Lung microvascular endothelial cell (primary cell): ENCODE measurements at places on chromosomes 6 and 20. TPM values are rescaled to one million over a fixed set of nuclear protein-coding genes. Genes with fewer than 3 reads are reported as not detected.

The MYB gene
- not detected in 2 replicates for total RNA-seq

DNA sequence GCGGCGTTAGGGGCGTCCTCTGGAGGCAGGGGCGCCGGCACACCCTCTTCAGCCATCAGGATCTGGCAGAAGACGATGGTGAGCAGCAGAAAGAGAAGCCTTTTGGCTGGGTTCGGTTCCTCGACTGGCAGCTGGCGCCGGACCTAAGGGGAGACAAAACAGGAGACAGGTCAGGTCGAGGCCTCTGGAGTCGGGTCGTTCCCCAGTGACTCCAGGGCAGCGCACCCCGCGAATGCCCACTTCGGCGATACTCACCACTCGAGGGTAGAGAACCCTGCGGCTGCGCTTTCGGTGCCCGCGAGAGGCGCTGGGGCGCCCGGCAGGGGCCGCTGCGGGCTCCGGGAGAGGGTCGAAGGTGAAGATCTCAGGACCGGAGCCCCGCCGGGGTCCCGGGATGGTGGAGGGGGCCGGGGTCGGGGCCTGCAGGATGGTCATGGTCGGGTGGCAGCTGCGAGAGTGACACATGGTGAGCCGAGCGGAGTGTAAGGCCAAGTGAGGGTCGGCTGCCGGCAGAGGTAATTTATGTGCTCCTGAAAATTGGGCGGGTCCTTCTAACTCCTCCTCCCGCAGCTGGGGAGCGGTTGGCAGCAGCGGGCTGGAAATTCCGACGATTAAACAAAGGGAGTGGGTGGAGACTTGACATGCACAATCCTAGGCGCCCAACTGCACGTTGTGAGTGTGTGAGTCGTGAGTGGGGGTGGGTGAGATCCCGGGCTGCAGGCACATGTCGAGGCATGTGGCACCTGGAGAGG is at the start of gene IER3:
Gene IER3 (minus strand): TSS at position 494 of the 752 bp plus-strand sequence. CDS start 29 bp downstream, at position 465.
- peak; percentile 97 for DNase-seq

The CALHM4 gene
- 0.22 TPM in 1 of 2 replicates, not detected in the other for total RNA-seq

DNA sequence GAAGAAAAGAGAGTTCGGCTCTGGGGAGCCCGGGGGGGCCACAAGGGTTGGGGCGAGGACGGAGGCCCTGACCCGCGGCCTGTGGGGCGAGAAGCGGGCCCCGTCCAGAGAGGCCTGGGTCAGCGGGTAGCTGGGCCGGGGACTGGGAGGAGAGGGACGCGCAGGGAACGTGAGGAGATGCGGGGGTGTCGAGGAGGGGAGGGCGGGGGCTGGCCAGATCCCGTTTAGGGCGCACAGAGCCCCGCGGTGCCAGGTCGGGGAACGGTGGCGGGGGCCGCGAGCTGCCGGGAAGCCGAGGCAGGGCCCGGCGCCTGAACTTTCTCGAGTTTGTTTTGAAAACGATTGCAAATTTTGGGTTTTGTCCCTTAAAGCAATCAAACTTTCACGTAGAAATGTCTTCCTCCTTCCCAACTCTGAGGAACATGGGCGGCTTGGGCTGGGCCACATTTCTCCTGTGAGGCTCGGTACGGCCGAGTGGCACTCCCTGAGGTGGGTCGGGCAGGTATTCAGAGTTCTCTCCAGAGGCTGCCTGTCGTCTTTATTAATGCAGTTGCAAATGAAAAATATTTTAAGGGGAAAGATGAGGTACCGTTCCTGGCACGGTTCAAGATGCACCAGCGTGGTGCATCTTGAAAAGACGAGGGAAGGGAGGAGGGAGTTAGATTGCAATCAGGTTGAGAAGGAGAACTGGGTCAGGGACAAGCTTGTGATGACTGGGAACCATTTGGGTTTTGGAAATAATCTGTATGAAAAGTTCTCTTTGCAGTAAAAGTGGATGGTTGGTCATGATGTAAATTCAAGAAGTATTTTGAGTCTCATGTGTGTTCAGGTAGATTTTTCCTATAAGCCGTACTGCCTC is 972 bp downstream of the RNF8 start:
- peak; percentile 31 for DNase-seq

GRCh38 chr20:5845681-5846615 is 95.7 kb downstream of the SHLD1 start:
- DNase-seq = no peak

The SLC17A1 gene
- total RNA-seq = not detected in 2 replicates

GRCh38 chr20:23637282-23638221 is at the start of gene CST3:
Gene CST3, minus strand, starts transcription at chr20:23637955. Its CDS starts 93 bp downstream, at chr20:23637862.
- DNase-seq = peak; percentile 89

The OR2J3 gene
- total RNA-seq = not detected in 2 replicates

- no peak for DNase-seq
Measured at GRCh38 chr6:2168480-2168879, 76.9 kb downstream of the GMDS start.

- DNase-seq = no peak
Measured at GRCh38 chr6:34082348-34082747, 63.5 kb downstream of the GRM4 start.

The NDRG3 gene
- 11.3 and 19.2 TPM in 2 replicates for total RNA-seq

- DNase-seq = no peak
Measured at GRCh38 chr20:20253744-20254330, 114.1 kb upstream of the INSM1 start.

The XKR7 gene
- under 0.01 TPM in 1 of 2 replicates, not detected in the other for total RNA-seq

- DNase-seq = peak; percentile 68
Measured at GRCh38 chr20:23995905-23996666, 7.5 kb upstream of the GGTLC1 start.

The MUC21 gene
- total RNA-seq = not detected in 2 replicates

The NEDD9 gene
- 70.2 and 177 TPM in 2 replicates for total RNA-seq

- DNase-seq = no peak
Measured at GRCh38 chr6:82971877-82972460, 93.7 kb downstream of the UBE3D start.

DNA sequence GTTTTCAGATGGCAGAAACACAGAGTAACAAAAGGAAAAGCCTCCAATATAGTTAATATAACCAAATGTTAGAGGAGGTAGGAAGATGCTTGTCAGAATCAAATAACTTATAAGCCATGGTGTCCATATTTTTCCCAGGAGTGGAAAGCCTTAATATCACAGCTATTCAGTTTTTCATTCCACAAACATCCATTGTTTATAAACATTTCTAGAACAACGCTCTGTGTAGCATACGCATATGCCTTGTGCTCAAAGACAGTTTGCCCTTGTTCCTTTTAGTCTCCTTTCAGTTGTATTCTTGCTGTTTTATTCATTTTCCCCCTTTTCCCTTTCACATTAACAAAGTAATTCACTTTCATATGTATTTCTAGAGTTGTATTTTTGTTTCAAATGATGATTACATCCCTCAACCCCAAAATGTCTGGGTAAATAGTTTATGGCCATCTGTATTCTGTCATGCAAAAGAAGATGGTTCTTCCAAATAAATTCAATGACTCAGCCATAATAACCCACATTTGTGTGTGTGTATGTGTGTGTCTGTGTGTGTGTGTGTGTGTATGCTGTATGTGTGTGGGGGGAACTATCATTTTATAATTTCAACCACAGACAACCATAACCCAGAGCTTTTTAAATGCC is 455.7 kb upstream of the SOX4 start:
- DNase-seq = no peak

The MACROD2 gene
- under 0.01 and 0.40 TPM in 2 replicates for total RNA-seq

The MED20 gene
- 19.4 and 22.6 TPM in 2 replicates for total RNA-seq

- no peak for DNase-seq
Measured at GRCh38 chr6:12977806-12978205, 261.2 kb downstream of the PHACTR1 start.

DNA sequence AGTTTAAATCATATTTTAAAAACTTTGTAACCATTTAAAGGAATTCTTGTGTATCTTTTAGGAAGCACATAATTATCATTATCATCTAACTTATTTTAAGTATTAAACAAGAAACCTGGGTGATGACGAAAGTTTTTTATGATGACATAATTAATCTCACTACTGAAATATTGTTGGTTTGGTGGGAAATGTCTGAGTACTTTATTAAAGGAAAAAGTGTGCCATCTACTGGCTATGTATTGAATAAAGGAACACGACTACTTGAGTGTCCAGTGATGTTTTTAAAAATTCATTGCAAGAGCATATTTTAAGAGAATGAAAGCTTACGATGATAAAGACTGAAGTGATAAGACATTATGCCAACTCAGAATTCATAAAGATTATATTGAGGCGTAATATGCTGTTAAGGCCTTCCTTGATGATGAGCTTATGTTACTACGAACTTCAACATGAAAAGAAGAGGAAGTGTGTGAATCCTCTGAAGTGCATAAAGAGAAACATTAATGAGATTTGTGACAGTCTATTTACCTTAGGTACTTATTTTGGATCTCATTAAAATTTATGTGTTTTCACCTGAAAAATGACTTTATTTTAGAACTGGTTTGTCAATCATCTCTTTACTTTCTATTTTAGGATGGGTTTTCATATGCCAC is 12.0 kb upstream of the TRMT11 start:
- DNase-seq = peak; percentile 75

GRCh38 chr6:38824243-38824894 is 109.3 kb downstream of the DNAH8 start:
- no peak for DNase-seq

The TCF21 gene
- not detected in 2 replicates for total RNA-seq
